NCI-H2081 (cell line): ENCODE measurements at places on chromosomes 1 and 21.
A peak's percentile ranks its signal among the peaks of the same experiment; 100 is the strongest.

DNA sequence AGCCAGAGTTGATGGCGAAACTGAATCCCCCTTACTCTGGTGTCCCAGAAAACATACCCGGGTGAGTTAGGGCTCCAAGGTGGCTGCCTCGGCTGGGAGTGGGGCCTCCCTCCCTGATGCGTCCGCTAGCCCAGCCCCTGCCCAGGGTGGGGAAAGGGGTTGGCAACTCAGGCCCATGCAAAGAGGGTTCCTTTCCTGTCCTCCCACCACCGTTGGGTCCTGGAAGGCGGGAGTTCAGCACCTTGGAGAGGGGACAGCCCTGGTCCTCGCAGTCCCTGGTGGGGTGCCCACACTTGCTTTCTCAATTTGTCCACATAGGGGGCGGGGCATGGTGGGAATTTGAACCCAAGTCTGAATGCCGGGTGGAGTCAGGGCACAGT, 6.1 kb downstream of the SRM start:
- no peak for DNase-seq

DNA sequence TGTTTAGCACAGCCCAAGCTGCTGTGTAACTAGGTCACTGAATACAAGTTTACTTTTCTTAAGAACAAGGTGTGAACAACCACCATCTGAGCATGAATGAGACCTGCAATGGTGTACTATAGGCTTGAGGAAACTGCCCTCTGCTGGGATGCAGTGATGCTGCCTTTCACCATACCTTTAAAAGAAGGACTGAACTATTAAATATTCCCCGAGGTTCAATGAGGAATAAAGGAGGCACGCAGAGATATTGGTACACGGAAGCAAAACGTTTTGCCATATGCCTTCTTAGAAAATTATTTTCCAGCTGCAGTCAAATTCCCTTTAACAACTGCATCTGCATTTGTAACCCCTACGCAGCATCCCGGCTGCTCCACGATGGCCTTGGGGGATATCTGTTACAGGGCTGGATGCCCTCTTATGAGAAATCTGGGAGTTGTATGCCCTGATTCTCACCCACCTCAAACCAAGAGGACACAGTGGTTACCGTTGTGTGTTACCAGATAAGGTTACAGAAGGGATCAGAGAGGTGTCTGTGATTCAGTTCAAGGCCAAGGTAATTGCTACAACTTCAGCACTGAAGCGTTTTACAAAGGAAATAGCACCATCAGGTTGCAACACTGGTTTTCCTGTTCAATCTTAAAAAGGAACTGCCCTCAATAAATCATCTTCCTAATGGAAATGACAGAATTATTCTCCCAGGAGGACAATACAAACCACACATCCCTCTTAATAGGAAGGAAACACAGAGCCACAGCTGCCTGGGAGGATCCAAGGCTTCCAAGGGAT, 470.5 kb downstream of the LTN1 start:
- DNase-seq: no peak

- no peak for DNase-seq
Measured at GRCh38 chr1:156128654-156129597, 14.4 kb downstream of the LMNA start.

DNA sequence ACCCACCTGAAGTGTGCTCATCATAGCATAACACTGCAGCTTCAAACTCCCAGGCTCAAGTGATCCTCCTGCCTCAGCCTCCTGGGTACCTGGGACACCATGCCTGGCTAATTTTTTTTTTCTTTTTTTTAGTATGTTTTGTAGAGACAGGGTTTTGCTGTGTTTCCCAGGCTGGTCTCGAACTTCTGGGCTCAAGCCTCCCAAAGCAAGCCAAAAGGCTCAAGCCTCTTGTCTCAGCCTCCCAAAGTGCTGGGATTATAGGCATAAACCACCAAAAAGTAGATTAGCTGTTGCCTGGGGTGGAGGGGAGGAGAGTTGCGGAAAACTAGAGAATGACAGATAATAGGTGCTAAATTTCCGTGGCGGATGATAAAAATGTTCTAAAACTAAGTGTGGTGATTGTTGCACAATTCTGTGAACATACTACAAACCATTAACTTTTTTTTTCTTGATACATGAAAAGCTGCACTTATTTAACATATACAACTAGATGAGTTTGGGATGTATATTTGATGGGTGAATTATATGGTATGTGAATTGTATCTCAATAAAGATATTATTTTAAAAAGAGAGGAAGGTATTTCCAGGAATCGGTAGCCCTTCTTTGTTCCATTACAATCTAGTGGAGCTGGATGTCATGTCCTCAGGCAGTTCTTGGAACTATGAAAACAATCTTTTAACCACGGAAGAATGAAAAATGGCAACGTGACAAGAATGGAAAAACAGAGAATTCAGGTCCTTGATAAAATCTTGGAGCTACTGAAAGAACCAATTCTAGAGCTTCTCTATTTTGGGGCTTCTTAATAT, 27.3 kb upstream of the MED18 start:
- no peak for DNase-seq

DNA sequence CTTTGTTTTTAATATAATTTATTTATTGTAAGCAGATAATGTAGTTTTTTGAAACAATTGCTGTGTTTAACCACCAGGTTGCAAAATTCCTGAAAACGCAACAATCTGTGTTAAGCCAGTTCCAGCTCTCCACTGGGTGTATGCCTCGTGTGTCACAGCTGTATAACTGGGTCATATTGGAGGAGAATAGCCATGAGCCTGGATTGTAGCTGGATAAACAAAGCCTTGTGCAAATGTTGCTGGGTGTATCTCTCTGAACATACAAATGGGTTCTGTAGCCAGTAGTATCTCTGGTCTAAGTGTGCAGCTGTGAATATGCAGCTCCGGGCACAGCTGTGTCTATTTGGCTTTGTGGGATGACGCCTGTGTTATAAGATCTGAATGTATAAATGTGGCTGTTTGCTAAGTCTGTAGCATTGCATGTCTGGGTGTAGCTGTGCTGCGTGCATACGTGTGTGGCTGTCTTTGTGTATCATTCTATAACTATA, 2.8 kb downstream of the TCEA3 start:
- DNase-seq: no peak

DNA sequence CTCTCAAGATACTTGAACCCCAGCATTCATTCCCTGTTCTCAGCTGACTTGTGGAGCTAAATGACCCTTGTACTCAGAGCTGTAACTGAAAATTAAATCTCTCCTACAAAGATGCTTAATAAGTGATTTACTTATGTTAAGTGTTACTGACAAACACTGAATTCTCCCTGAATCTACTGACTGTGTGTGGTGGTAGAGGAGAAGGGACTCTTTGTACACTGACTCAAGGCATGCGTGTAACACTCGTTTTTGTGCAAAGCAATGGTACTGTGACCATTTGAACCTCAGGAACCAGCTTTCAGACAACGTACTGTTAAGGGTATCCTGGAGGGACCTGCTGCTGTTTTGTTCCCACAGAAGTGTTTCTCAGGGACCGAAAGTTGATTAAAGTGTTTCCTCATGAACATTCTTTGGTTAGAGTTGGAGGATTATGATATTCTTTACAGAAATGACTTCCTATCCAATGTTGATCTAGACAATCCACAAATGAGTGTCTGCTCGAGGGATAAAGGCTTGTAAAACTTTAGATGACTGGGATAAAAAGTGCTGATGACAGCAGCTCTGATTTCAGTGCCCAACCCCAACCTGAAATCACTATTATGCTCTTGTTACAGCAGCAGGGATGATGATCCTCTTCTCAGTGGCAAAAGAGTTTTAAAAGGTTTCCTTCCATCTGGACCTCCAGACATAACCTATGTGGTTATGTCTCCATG, 12.8 kb downstream of the RGL1 start:
- DNase-seq: no peak

GRCh38 chr21:43734928-43735229, 15.9 kb downstream of the PDXK start:
- no peak for DNase-seq

DNA sequence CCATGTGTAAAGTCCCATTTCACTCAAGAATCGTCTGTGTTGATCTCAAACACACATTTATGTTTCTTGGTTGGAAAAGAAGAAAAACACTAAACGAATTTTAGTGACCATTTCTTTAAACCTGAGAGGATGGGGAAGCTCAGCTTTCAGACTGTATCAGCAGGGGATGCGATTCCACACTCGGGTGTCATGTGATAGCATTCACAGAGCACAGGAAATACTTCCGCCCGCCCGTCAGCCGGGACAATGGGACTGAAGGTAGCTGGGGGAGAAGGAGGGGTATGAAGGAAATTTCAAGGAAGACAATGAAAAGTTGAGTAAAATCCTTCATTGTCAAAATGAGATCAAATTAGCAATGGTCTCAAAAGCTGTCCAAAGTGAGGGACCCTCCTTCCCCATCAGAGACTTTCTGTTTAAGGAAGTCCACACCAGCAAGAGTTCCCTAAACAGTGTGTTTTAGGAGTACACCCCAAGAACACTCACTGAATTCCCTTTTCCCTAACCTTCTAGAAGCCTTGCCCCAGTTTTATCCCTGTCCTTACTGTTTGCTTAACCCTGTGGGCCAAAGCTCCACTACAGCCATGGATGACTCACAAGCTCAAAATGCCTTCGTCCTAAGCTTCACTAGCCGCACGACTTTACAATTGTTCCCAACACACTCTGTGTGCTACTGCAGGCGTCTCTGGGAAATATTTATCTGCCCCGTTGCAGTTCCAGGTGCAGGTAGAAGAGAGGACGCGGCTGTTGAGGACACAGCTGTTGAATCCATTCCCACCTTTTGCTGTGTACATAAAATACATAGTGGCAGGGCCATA, 51.4 kb upstream of the SIM2 start:
- DNase-seq: no peak

- no peak for DNase-seq
Measured at GRCh38 chr1:35808450-35809113, 766 bp downstream of the AGO4 start.

- no peak for DNase-seq
Measured at GRCh38 chr1:19287436-19288185, 959 bp downstream of the AKR7A3 start.

GRCh38 chr1:91732291-91733107, 153.5 kb downstream of the TGFBR3 start:
- DNase-seq: no peak

GRCh38 chr1:94719926-94720793, 100.0 kb upstream of the SLC44A3 start:
- DNase-seq: no peak

- no peak for DNase-seq
Measured at GRCh38 chr1:91031081-91031480, 9.2 kb upstream of the ZNF644 start.

- peak; percentile 62 for DNase-seq
Measured at GRCh38 chr1:247332215-247332622, 552 bp upstream of the ZNF496 start.

DNA sequence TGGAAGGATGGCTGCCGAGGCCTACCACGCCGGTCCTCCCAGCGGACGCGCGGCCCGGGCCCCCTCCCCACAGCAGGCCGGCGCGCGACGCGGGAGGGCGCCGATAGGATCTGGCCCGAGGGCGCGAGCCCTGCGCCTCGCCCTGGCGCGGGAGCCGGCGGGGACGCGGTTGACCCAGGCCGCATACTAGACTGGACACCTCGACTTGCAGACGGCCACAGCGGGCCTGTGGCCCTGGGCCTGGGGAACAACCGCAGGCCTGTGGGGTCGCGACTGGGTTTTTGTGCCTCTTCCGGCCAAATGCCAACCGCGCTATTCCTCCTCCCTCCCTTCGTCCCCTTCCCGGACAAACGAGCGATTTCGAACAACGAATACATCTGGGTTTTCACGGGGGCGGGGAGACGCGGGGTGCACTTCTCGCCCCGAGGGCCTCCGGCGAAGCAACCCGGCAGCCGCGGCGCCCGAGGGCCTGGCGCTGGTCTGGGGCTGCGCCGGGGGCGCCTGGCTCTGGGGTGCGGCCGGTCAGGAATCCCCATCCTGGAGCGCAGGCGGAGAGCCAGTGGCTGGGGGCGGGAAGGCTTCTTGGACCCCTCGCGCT, 2.4 kb downstream of the NHLH2 start:
- no peak for DNase-seq

- no peak for DNase-seq
Measured at GRCh38 chr1:6474815-6475282, 8.9 kb upstream of the TNFRSF25 start.

- no peak for DNase-seq
Measured at GRCh38 chr1:8121261-8122159, 95.4 kb upstream of the ERRFI1 start.

DNA sequence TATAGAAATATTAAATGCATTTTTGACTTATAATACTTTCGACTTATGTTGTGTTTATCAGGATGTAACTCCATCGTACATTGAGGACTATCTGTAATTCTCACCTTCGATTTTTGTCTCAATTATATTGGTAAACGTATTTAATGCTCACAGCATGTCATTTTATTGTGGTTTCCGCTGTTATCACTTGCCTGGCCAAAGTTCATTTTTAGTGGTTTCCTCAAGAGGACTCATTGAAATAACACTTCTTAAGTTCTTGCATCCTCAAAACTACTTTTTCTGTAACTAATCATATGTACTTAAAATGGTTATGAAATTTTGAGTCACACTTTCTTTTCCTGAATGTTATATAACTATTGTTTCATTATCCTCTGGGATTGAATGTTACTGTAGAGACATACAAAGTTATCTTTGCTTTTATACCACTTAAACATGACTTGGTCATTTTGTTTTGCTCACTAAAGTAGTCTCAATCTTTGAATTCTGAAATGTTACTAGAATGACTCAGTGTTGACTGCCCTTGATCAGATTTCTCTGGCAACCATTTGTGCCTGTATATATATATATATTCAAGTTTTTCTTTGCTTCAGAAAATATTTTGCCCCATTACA, 289.6 kb upstream of the PROX1 start:
- DNase-seq: no peak

DNA sequence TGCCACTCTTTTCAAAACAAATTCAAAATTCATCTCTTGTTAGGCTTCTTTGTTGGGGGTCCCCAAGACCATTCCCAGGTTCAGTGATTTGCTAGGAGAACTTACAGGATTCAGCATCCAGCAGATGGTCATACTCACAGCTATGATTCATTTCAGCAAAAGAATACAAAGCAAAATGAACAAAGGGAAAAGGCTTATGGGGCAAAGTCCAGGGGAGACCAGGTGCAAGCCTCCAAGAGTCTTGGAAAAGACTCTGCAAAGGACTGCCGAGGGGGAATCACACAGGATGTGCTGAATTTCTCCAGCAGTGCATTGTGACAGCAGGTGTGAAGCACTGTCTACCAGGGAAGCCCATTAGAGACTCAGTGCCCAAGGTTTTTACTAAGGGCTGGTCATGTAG, 7.3 kb downstream of the TRAF5 start:
- DNase-seq: peak; percentile 22

DNA sequence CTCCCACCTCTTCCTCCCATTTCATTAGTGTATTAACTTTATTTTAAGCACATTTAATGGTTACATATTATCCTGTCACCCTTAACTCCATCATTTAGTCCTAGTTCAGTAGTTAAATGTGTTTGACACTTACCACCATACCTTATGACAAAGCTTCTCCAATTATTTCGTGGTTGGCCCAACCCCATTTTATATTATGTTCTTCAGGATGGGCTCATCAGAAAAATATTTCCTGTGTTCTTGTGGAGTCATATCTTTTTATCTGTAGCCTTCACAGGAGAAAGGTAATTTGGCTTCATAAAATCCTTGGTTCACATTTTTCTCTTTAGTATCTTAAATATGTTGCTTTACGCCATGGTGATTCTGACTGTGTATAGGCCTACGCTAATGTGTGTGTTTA, 142.3 kb upstream of the COL6A1 start:
- DNase-seq: no peak

- no peak for DNase-seq
Measured at GRCh38 chr1:96355961-96356360, 365.6 kb upstream of the PTBP2 start.
